ENCODE measurements at places on chromosomes 6 and 20.
A peak's percentile ranks its signal among the peaks of the same experiment; 100 is the strongest.

DNA sequence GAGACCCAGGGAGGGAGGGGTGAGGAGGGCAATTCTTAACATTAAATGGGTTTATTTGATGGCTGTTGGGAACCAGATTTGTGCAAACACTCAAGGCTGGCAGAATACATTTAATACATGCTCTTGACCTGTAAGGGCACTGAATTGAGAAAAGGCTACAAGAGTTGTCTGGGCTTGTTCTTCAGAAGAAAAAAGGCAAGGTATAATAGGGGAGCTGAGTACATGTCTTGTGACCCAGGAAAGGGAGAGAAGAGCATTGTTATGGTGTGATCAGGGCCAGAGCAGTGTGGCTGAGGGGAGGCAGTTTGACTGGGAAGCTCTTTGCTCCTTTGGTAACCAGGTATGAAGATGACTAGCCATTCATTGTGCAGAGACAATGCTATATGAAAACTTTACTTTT lies 18.9 kb downstream of the KLHL31 start:
- DNase-seq, result no peak

DNA sequence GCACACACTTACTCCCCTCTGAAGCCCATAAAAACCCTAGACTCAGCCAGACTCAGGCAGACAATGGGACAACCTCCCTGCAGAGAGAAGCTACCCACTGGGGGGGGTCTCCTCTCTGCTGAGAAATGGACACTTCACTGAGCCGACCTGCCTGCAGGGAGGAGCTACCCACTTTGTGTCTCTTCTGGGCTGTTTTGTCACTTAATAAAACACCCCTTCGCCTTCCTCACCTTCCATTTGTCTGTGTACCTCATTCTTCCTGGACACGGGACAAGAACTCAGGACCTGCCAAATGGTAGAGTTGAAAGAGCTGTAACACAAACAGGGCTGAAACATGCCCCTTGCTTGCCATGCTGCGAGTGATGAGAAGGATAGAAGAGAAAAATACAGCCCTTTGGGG lies 151.7 kb upstream of the HDDC2 start:
- DNase-seq, result no peak

- no peak for DNase-seq
Measured at GRCh38 chr6:21741221-21742109, 147.9 kb downstream of the SOX4 start.

DNA sequence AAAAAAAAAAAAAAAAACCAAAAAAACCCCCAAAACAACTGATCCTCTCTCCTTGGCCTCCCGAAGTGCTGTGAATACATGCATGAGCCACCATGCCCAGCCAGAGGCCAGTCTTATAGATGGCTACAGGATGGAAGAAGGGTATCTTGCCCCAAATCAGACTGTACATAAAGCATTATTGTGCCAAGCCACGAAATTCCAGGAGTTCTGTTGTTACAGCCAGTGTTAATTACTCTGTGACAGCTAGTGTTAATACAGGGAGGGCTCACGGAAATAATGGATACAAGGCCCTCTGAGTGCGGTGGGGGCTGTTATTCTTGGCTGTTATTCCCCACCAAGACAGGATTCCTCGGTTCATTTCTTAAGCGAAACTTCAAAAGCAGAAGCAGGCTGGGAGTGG lies 1.4 kb upstream of the CLPSL2 start:
- no peak for DNase-seq

GRCh38 chr6:133432021-133432989 lies 191.1 kb downstream of the EYA4 start:
- DNase-seq, result no peak

- DNase-seq, result no peak
Measured at GRCh38 chr20:22093122-22093521, 387.7 kb downstream of the PAX1 start.

- no peak for DNase-seq
Measured at GRCh38 chr6:52109171-52109571, 21.8 kb upstream of the PKHD1 start.

DNA sequence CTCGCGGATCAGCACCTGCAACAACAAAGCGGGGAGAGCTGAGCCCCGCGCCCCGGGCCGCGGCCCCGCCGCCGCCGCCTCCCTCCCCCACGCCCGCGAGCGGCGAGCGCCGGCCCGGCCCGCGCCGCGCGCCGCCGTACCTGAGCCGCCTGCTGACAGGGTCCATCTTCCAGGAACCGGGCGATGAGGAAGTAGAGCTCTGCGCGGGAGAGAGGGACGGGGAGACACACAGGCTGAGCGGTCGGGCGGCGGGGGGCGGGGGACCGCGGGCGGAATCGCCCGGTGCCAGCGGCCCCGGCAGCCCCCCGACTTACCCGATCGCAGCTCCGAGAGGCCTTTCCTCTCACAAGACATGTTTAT lies 359 bp downstream of the PHIP start:
- DNase-seq, result no peak

GRCh38 chr20:63296531-63297299 lies 3.7 kb downstream of the COL20A1 start:
- no peak for DNase-seq

DNA sequence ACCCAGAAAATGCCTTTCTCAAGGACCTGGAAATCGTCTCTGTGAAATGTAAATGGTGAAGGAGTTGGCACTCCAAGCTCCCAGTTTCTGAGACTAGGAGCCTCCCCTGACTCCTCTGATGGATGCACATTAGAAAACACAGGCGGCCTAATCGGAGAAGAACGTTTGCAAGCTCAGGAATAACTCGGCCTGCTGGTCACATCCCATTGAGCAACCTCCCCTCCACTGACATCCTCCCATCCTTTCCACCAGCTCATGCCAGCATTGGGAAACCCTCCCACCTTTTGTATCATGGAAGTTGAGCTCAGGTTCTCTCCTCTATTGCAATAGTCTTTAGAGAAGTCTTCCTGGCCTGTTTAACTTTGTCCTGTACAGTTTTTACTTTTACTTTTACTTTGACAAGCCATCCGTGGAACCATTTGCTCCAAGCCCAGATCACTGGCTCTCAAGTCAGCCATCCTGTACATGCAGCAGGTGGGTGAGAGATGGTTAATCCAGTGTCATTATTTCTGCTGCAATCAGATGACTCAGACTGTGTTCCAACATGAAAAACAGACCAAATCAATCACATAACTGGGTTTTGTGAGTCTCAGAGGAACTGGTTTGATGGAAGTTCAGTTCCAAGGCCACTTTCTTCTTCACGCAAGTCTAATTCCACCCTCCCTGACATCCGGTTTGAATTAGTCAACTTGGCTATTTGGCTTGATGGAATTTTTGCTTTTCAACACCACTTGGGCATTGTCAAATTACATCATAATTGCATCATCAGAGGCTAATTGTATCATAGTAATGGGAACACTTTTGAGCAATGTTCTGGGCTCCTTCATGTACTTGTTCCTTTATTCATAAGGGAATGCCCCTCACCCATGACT lies 619.4 kb upstream of the CDH4 start:
- peak; percentile 16 for DNase-seq

DNA sequence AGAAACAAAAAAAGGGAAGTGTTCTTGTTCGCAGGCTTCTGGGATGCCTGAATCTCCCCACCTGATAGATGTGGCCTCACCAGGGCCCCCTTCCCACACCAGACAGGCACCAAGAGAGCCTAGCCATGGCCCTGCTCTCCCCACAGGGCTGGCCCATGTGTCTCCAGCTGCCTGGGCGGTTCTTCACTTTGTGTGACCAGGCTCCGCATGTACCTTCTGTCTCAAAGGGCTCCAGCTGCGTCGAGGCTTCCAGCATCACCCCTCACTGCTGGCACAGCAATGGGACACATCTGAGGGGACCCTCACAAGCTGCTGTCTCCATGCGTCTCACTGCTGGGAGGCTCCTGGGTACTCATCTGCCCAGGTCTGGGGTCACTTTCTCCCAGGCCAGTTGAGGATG lies 362.9 kb downstream of the ZFAND3 start:
- no peak for DNase-seq

GRCh38 chr6:56364431-56364826 lies 117.0 kb upstream of the COL21A1 start:
- no peak for DNase-seq

DNA sequence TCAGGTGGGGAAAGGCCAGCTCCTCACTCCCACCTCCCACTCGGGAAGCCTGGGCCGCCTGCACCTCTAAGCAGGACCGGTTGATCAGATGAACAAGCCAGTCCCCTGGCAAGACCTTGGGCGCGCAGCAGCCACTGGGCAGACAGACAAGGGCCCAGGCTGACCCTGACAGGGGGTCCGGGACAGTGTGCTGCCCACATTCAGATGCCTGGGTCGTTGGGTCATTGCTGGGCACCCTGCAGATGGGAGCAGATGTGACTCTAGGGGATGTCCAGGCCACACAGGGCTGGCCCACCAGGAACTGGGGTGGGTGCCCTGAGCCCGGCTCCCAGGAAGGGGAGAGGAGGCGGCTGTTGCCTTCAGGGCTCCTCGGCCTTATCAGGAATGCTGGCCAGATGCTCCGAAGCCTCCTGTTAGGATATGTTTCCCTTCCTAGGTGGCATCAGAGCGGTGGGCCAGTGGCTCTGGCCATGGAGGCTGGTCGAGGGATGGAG lies 17.3 kb upstream of the FRMD1 start:
- no peak for DNase-seq

GRCh38 chr6:53302678-53303360 lies 45.9 kb downstream of the ELOVL5 start:
- DNase-seq, result no peak

DNA sequence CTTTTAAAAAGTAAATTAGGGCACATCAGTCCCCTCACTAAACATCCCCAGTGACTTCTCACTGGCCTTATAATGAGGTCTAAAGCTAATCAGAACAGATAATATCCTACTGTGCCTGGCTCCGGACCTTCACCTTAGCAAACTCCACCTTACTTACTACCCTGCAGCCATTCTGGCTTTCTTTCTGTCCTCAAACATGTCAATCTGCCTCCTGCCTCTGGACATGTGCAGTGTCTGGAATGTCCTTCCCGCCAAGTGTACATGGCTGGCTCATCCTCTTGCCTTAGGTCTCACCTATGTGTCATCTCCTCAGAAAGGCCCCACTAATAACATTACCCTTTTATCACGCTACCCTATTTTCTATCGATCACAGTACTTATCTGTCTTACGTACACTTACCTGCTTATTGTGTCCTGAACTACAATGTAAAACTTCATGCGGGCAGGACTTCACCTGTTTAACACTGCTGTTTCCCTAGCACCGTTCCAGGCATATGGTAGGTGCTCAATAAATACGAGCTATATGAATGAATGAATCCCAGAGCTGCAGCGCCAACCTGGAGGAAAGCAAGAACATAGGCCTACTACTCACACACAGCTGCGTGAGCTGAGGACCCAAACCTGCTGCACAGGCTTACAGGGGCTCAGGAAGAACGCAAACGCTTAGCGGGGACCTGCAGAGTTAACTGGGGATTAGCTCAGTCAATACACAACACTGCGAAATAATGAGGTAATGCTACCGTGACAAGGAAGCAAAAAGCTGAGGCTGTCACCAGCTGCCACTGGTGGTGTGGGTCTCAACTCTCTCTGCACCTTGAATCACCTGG lies 991 bp downstream of the UQCC2 start:
- no peak for DNase-seq

DNA sequence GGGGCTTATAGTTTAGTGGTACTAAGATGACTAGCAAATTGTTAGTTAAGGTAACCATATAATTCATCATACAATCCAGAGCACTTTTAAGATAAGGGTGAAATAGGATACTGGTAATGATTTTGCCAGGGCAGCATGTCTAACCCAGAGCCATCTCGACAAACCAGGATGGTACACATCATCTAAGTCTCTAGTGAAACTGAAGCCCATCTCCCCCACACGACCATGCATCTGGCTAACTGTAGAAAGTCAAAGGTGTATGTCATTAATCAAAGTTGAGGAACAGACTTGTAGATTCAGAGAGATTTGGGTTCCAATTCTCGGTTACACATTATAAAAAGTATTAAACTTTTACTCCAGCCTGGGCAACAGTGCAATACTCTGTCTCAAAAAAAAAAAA lies 78.3 kb downstream of the PRKN start:
- DNase-seq, result peak; percentile 21

DNA sequence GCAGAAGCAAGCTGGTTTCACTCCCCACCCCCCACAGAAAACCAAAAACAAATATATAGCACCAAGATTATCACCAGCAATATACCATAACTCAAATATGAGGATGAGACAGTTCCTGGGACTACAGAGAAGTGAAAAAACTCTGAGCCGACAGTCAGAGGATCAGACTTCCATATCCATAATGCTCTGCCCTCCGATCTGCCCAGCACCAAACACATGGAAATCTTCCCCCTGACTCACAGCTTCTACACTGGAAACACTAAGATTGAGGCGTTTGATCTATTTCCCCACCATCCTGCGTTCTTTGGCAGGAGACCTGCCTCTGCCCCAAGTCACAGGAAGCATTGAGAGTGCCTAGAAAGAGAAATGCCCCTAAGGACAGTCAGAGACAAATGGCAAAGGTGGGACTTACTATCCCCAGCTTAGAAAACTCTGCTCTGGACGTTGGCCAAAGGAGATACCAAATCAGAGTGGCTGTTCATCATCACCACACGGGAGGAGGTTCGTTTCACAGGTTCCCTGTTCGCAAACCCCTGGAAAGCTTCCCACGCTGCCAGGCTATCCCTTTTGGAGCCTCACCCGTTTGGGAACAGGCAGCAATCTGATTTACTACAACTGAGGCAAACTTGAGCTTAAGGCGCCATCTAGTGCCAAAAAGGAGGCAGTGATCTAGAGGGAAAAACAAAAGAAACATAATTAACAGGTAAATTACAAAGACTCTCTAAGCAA lies 48.7 kb upstream of the SRSF6 start:
- no peak for DNase-seq

DNA sequence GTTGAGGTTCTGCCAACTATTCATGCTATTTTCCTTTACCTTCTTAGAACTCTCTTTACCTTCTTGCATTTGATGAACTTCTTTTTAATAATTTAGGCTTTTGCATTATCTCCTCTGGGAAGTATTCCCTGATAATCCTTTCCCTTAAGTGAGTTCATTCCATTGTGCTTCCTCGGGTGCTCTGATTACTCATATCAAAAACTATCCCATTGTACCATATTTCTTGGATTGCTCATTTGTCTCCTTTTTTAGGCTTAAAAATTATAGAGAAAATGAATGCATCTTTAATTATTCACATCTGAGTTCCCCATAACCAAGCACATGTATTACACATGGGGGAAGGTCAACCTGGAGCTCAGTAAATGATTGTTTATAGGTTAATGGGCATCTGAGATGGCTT lies 2.5 kb downstream of the CALHM4 start:
- no peak for DNase-seq

GRCh38 chr6:158085261-158086053 lies 82.6 kb downstream of the SERAC1 start:
- no peak for DNase-seq

DNA sequence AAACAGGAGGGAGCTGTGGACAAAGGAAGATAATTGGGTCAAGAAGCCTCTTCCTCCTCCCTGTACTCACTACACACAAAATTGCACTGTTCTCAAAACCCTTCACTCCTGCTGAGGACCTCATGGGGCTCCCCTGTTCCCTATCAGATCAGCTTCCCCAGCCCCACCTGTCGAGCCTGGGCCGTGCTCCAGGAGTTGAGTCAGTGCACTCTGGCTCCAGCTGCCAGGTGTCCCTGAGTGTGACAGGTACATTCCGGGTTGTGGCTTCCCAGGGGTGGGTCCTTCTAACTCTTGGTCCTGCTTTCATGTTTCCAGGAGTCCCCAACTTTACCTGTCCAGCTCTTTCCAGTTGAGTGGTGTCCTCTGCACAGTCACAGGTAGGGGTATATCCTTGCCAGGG lies 8.4 kb downstream of the RAB5IF start:
- DNase-seq, result no peak

GRCh38 chr6:4370066-4370465 lies 234.7 kb upstream of the ECI2 start:
- no peak for DNase-seq

GRCh38 chr6:33860706-33861474 lies 57.1 kb upstream of the MLN start:
- no peak for DNase-seq

All from left renal cortex interstitium (tissue), 4 donors.